ENCODE measurements at places on chromosomes 7 and 10. TPM values are rescaled to one million over a fixed set of nuclear protein-coding genes. Genes with fewer than 3 reads are reported as not detected.

DNA sequence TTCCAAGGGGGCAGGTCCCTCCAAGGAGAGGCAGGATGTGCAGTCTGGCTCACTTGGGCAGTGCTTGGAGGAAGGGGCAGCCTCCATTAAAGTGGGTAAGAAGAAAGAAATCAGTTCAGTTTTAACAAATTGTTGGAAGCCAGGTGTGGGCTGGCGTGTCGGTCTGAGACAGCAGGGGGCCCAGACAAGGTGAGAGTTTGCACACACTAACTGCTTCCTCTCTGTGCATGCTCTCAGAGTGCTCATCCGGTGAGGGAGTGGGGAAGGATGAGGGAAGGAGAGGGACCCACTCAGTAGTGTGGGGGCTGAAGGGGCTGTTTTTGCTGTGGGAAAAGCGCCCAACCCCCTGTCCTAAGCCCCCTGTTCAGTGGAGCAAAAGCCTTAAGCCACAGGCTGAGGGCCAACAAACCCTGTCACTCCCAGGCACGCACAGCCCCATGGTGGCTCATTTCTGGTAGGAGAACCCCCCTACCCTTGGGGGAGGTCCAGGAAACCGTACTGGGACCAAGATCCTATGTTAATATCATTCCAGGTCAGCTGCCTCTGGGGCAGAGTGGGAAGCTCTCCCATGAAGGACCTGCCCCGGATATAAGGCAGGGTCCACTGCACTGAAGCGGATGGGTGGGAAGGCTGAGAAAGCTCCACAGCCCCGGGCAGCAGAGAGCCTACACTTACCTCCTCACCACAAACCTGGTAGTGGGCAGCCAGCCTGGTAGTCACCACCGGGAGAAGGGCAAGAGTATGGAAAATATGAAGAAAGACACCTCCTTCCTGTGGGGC is 5.1 kb upstream of the PCBD1 start:
- no peak for DNase-seq

GRCh38 chr10:74753442-74754211 is 72.8 kb upstream of the KAT6B start:
- peak; percentile 52 for DNase-seq

The GPR158 gene
- 0.22 TPM for total RNA-seq

DNA sequence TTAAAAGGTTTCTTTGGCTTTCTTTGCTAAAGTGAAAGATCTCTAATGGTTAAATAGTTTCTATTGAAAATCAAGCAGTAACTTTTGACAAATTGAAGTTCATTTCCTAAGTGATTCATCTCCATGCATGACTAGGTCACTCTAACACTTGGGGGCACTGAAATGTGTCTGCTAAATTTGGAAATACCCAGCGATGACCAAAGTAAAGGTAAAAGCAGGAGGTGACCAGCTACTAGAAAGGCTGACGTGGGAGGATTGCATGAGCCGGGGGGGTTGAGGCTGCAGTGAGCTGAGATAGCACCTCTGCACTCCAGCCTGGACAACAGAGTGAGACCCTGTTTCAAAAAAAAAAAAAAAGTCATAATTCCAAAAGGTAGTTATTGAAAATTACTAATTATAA is 111.8 kb upstream of the GPR141 start:
- DNase-seq = no peak

GRCh38 chr10:1454951-1455350 is 282.4 kb downstream of the ADARB2 start:
- no peak for DNase-seq

The RABGEF1 gene
- total RNA-seq = 26.8 TPM

DNA sequence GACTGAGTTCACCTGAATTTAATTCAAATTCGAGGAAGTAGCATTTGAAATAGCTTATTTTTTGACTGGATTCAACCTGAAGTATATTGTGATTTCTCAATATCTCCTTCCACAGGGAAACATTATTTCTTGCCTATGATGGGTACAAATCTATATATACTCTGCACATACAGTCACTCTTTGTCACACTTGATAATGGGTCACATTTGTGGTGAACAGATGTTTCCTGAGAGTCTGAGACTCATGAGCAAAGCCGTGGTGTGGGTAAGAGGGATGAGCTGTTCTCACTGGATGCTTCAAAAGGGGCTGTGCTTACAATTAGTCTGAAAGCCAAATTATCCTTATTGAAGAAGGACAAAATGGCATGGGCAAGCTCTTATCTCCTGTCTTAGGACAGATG is 18.0 kb upstream of the TBXAS1 start:
- DNase-seq = no peak

GRCh38 chr10:18683427-18683826 is 24.2 kb downstream of the ARL5B start:
- DNase-seq = no peak

The BAIAP2L1 gene
- 18.8 TPM for total RNA-seq

DNA sequence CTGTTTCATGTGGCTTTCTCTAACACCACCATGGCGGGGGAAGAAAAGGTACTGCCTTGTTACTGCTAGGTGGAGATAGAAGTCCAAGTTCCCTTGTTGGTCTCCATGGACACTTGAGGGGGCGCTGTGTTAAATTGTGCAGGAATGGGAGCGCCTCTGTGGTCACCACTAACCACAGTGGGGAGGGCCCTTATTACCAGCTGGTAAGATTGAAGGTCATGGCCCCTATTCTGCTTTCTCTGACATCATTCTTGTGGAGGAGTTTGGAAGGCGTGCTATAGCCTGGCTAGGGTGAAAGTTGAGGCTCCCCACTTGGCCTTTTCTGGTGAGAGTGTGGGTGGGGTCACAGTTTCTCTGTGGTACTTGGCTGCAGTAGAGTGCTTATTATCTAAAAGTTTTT is 14.9 kb upstream of the MXI1 start:
- DNase-seq = no peak

All from kidney (tissue), 22 donors.